ENCODE measurements at places on chromosomes 2 and 18.

DNA sequence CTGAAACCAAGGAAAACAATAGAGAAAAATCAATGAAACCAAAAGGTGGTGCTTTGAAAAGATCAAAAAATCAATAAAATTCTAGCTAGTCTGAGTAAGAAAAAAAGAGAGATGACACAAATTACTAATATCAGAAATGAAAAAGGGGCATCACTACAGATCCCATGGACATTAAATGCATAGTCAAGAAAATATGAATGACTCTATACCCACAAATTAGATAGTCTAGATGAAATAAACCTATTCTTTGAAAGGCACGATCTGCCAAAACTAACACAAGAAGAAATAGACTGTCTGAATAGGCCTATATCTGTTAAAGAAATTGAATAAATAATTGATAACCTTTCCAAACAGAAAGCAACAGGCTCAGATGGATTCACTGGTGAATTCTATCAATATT is 15.2 kb upstream of the DSG3 start:
- no peak for DNase-seq

GRCh38 chr2:37449761-37450296 is 105.4 kb downstream of the QPCT start:
- DNase-seq = no peak

DNA sequence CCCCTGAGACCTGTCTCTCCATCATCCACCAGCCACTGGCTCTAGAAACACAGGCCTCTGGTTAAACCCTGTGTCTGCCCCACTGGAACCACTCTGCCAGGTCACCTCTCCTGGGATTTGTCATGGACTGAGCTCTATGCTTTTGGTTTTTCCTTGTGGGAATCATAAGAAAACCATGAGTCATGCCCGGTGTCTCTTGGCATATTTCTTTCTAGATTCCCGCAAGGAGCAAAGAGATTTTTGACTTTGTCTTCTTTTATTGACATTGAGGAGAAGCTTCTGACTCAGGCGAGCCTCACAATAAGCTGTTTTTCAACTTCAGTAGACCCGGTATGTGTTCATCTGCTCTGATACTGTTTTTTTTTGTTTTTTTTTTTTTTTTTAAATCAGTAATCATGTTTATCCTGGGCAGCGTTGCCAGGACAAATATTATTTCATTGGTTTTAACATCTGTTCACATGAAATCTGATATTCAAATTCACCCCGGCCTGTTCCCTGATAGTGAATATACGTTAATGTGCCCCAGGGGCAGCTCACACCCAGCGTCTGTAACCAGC is 207.1 kb downstream of the ACKR3 start:
- no peak for DNase-seq

DNA sequence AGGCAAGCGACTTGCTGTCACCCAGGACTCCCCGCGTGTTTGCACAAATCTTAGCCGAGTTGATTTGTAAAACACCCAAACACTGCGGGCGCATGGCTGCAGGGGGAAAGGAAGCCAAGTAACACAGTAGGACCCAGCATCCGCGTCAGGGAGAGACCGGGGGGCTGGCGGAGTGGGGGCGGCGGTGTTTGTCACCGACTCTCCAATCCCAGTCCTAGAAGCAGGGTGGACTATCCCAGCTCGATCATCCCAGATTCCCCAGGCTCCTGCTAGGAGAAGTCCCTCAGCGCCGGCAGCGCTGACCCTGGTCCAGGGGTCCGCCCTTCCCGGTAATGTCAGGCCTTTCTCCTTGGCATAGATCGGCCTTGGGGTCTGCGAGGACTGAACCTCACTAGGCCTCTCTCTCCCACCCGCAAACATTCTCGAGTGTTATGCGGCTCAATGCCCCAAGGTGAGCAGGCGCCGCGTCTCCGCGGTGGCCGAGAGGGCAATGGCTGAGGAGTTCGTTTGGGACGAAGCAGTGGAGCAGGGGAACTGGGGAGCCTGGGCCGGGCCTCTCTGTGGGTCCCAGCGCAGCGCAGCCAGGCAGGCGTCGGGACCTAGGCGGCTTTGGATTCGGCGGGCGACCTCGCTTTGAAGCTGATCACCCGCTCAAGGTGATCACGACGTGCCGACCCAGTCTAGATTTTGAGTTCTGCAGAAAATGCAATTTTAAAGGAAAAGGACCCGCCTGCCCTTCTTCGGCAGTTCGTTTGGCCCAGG is 1.5 kb upstream of the GDF7 start:
- DNase-seq = no peak

GRCh38 chr2:10196110-10196892 is 73.8 kb downstream of the RRM2 start:
- DNase-seq = no peak

- DNase-seq = no peak
Observed at GRCh38 chr2:236877972-236878371, 207.7 kb upstream of the COPS8 start.

DNA sequence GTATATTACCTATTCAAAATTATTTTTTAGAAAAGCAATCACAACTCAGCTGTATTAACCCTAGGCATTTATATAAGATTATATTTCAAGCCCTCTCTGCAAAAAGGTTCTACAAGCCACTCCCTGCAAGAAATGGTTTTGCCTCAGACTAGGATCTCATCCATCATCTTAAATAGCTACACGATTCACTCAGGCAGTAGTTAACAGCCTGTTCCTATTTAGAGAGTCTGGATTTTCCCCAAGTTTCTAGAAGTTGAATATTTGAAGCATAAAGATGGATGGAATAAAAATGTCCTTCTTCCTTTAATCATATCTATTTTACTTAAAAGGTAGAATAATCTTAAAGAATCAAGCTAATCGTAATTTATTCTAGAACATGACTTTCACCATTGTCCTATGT is 167.1 kb upstream of the STK17B start:
- DNase-seq = no peak

DNA sequence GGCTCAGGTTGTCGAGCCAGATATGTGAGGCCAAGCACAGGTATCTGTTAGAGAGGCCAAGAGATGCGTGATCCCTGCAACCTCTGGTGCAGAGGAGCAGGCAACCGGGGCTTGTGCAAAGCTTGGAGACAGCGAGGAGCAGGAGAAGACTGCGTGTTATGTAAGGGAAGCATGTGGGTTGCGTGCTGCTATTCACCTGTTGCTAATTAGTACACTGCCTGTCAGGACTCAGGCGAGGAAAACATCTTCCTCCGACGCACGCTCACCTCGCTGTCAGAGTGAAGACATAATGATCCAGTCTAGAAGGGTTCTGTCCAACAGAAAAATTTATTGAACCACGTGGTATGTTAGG is 102.5 kb downstream of the HNRNPLL start:
- no peak for DNase-seq

DNA sequence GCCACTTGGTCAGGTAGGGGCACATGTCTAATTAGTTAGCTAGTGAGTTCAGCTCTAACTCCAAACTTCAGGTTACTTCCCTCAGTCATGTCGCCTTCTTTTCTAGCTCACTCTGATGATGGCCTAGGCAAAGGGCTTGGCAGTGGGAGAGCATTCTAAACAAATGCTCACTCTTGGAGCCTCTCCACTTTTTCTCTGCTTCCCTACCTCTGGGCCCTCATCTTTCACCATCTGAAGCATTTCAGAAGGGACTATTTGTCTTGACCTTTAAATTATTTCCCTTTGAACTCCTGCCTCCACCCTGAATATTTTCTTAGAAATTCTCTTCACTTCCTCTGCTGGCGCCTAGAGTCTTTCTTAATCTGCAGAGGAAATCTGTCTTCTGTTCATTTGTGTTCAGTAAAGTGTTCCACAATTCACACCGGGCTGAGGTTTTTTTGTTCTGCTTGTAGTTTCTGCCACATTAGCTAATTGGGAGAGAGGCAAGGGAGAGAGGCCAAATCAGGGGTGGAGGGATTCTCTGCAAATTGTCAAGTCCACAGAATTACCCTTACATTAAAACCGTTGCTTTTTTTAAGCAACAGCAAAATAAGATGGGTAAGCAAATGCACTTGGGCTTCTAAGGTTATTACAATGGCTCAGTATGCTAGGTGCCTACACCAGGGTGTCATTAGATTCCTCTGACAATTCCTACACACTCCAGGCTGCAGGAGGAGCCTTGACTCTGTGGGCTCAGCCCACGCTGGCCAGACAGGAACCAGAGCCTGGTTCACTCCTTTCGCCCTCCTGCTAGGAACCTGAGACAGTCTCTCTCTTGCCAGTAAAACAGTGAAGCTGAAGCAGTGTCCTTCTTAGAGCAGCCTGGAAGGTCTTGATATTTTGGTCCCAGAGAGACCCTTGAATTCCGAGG is 5.5 kb downstream of the MSGN1 start:
- no peak for DNase-seq

GRCh38 chr2:8472545-8473323 is 209.1 kb upstream of the ID2 start:
- no peak for DNase-seq

- DNase-seq = no peak
Observed at GRCh38 chr2:19839438-19839837, 62.3 kb downstream of the TTC32 start.

DNA sequence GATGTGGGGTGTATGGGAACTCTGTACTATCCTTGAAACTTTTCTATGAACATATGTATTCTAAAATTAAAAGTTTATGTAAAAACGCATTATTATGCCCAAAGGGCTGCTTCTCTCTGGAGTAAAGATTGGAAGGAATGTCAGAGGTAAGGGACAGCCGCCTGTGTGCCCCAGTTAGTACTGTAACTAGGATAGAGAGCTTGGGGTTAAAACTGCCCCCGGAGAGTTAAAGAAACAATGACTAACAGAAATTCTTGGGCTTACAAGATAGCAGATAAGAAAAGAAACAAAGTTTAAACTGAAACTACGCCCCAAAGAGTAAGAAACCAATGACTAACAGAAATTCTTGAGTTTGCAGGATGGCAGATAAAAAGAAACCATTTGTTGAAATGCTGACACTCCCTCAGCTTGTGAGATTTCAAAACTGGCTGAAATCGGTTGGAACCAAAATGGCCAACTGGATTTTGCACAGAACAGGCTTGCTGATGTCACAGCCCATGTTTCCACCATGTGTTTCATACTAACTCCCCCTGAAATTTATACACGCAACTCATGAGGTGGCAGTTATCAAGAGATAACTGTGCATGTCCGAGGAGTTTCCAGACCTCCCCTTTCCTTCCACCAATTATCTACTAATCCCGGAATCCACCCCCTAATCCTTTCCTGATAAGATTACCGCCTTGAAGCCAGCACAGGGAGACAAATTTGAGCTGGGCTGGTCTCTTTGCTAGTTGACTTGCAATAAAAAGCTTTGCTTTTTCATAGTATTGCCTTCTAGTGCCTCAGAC is 8.7 kb upstream of the TXNDC2 start:
- no peak for DNase-seq

DNA sequence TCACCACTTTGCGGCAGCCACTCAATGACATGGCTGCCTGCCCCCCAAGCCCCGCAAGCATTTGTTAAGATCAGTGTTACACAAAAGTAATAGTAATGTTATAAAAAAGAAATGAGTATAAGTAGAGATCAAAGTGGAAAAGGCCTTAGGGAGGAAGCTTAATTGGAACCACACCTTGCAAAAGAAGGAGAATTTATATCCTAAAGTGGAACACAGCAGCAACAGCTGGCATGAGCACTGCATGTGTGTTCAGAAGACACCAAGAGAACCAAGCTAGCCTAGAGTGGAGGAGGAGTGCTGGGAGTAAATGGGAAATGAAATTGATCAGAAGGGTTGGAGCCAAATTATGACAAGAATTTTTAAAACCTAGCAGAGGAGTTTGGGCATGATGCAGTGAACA is 73.1 kb upstream of the STK17B start:
- DNase-seq = no peak

GRCh38 chr2:166230724-166231070 is 102.9 kb upstream of the SCN1A start:
- no peak for DNase-seq

DNA sequence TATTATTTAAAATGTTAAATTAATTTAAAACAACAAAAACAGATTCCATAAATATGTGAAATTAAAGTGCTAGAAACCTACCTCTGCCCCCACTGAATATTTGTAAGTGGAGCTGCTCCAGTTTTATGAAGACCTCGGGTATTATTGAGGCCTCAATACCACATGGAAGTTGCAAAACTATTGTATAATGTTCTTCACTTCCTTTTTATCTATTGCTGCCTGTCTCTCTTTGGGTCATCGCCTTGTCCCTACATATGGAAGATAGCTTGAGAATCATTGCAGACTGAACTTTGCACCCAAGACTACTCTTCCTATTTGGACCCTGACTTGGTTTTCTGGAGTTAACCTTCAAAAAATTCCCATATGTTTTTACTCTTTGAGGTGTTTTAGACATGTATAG is 212.1 kb upstream of the NETO1 start:
- DNase-seq = no peak

DNA sequence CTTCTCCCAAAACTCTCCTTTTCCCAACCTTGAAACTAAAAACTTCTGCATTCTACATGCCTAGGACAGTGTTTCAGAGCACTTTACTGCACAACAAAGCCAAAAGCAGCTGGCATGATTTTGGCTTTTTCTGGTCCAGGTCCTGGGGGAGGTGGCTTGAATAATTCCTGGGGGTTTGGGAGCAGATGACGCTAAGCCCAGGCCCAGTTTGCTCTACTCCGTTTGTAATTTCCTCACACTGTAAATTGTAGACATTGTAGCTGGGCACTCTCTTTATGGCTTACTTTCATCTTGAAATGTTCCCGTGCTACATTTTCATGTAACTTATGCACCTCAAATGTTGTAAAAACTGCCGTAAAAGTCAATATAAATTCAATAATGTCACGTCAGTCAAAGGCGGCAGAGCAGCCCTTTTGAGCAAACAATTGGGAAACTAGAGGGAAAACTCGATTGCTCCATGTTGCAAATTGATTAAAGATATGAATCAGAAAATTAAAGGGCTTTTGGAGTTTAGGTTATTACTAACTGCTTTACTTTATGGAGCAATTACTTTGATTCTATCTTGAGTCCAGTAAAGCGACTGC is 373.2 kb upstream of the SLC14A2 start:
- no peak for DNase-seq

GRCh38 chr2:69077252-69077950 is 64.4 kb downstream of the ANTXR1 start:
- no peak for DNase-seq

- no peak for DNase-seq
Observed at GRCh38 chr2:27527182-27527581, 30.5 kb downstream of the GCKR start.

DNA sequence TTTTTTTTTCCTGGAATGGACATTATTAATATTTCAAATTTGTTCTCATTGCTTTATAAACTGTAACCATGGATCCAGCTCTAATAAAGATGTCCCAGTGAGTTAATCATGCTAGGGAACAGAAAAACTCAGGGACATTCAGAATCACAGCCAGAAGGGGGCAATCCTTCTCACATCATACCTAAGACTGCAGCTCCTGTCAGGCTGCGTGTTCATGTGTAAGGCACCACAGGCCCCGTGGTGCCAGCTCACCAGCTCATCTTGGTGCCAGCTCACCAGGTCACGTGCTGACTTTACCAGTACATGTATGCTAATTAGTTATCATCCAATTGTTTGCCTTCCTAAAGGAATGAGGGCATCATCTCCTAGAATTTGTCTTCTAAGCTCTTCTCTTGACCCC is 84.7 kb upstream of the NEDD4L start:
- DNase-seq = no peak

- no peak for DNase-seq
Observed at GRCh38 chr2:980176-980575, 29.5 kb downstream of the SNTG2 start.
